NCI-H524 (cell line): ENCODE measurements at places on chromosomes 2 and 18.

DNA sequence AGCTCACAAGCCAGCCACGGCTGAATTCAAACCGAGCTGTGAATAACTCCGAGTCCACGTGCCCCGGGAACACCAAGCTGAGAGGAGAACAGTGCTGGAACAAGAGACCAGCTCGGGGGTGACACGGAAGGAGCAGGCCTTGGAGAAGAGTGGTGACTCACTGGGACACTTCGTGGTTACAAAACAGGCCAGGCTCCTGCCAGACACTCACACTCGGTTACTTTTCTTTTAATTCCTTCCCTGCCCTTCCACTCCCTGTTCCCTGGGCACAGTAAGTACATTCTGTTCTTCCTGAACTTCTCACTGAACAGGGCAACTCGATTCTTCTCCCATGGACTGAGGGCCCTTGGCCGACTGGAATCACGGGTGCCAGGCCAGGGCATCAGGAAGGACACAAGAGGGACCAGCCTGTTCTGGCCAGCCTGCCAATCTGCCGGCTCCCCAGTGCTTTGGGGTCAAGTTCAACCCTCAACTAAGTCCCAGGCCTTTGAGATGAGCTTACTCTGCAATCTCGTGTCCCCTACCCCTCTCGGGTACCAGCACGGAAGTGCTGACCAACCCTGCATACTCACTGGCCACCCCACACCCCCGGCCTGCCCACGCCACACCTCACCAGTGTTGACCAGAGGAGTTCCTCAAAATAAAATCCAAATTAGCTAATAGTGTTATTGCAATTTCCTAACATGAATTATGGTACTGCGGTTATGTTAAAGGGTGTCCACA lies 87.5 kb downstream of the TFCP2L1 start:
- no peak for DNase-seq

GRCh38 chr2:240341064-240341463 lies 94.4 kb upstream of the GPC1 start:
- DNase-seq = peak; percentile 63

DNA sequence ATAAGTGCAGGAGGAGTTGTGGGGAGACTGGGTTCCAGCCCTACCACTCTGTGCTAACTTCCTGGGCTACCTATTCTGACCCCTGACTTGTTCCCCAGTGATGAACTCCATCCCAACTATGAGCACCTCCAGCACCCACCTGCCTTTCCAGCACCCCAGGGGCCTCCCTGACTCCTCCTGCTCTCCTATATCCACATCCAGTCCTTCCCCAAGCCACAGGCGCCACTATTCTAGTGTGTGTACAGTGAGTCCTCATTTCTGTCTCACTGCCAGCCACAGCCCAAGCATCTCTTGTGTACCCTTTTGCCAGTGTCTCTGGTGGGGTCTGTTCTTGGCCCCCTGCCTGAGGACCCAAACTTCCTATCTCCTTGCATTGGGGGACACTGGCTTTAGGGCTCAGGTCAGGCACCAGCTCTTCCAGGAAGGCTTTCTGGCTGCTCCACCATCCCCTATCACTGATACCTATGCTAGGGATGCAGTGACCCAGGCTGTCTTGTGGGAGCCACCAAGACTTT lies 145.2 kb downstream of the INHBB start:
- no peak for DNase-seq

GRCh38 chr2:24877646-24878045 lies 42.4 kb downstream of the ADCY3 start:
- DNase-seq = no peak

DNA sequence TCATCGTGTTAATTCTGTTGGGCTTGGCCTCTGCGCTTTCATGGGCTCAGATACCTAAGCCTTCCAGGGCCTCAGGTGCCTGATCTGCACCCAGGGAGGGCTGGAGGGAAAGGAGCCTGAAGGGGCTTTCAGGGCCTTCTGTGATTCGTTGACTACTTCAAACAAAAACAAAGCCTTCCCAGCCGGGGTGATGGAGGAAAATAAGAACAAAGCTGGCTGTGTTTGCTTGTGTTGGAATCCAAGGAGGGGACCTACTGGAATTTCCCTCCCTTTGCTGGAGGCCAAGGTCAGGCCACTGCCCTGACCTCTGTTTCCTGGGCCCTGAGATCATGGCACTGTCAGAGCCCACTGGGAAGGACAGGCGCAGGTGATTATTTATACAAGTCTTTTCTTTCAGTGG lies 135.3 kb downstream of the KLHL29 start:
- no peak for DNase-seq

GRCh38 chr2:146893500-146894041 lies 951.3 kb upstream of the ACVR2A start:
- no peak for DNase-seq
